ENCODE measurements at places on chromosomes 3 and 15.

DNA sequence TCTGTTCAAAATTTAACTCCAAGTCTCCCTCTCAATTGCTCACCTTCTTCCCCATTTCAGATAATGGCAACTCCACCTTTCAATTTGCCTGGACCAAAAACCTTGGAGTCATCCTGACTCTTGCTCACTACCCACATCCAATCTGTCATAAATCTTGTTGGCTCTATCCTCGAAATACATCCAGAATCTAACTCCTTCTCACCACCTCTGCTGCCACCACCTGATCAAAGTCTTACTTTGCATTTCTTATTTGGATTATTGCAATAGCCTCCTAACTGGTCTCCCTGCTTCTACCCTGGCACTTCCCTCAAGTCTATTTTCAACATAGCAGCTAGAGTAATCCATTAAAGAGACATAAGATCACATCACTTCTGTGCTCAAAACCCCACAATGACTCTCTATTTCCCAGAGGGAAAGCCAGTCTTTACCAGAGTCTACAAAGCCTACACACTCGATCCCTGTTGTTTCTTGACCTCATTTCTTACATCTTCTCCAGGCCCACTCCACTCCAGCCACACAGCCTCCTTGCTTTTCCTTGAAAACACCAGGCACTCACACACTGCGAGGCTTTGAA, 86.6 kb downstream of the GPR156 start:
- no peak for DNase-seq

GRCh38 chr3:149886957-149887356, 73.9 kb downstream of the RNF13 start:
- DNase-seq, result no peak

GRCh38 chr3:94734206-94734605, 671.3 kb downstream of the NSUN3 start:
- no peak for DNase-seq

- no peak for DNase-seq
Measured at GRCh38 chr3:188042466-188042865, 111.5 kb upstream of the LPP start.

DNA sequence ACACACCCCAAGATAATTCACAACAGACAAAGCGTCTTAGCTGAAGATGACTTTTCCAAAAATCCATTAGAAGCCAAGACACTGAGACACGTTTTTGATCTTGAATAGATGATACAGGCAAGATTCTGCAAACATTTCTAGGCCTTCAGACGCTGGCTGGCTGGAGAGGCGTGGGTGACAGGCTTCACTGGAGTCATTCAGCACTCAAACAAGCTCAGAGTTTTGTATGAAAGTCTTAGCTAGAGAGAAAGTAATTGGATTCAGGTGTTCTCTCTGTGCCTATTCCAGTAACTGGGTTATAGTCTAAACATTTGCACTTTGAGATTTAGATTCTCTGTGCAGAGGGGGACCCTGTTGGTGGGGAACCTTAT, 147.7 kb upstream of the BHLHE40 start:
- DNase-seq, result no peak

GRCh38 chr15:99006146-99006545, 1.4 kb downstream of the PGPEP1L start:
- no peak for DNase-seq

DNA sequence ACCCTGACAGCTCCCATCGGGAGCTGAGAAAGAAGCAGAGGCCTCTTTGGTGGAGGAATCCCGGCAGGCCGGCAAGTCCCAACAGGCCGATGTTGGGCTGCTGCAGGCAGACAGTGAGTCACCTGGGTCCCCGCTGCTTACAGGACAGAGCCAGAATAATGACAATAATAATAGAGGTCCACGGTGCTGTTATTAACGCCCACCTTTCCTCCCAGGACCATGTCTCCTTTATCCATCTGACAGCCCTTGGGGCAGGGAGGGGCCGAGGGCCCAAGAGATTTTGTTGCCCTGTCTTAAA, 29.3 kb upstream of the MAGEF1 start:
- DNase-seq, result no peak

DNA sequence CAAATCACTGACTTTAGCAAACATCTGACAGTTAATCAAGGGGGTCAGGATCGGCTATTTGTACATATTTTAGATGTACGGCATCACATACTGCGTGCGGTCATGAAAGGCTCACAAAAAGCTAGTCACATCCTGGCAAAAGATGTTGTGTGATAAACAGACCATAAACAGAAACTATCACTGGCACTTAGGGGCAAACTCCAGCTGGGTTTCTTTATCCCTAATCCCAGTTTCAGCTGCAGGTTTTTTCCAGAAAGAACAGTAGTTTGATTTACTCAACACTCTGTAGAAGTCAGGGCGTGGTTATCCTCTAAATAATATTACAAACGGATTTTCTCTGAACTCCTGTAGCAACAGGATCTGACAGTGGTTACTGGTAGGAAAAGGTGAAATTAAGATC, 112.4 kb upstream of the BHLHE40 start:
- DNase-seq, result no peak

- no peak for DNase-seq
Measured at GRCh38 chr15:79640206-79640605, 208.1 kb downstream of the MINAR1 start.

DNA sequence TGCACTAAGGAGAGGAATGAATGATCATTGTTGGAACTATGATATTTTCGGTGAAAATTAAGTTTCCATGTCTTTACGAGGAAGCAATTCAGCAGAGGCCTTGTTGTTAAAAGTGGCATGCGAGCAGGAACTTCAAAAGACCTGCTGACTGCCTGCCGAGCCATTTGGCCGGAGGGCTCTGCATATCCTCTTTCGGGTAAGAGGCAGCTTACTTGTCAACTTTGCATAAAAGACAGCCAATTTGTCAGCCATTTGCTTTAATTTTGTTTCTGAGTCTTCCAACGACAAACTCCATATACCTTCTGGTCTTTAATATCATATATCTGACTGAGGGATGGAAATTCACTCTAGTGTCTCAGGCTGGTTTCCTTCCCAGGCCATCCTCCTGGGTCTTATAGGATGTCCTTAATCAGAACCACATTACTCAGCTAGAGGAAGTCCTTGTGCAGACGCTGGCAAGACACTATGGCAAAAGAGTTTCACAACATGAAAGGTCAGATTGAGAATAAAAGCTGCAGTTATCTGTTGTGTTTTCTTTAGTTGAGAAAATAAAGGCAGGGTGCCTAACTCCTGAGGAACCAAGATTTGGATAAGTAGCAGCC, 128.7 kb upstream of the WNT5A start:
- no peak for DNase-seq

DNA sequence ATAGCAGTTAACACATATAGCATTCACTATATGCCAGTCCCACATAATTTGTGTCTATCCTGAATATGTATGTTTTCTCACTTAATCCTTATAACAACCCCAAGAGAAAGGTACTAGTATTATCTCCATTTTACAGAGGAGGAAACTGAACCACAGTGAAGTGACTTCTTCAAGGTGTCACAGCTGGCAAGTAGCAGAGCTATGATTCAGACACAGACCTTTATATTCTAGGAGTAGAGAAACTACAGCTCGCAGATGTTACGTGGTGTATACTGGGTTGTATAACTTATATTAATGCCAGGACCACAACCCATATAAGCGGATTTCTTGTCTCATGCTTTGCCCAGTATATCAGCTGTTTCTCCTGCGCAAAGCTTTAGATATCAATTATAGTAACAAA, 29.5 kb upstream of the ICE2 start:
- no peak for DNase-seq

DNA sequence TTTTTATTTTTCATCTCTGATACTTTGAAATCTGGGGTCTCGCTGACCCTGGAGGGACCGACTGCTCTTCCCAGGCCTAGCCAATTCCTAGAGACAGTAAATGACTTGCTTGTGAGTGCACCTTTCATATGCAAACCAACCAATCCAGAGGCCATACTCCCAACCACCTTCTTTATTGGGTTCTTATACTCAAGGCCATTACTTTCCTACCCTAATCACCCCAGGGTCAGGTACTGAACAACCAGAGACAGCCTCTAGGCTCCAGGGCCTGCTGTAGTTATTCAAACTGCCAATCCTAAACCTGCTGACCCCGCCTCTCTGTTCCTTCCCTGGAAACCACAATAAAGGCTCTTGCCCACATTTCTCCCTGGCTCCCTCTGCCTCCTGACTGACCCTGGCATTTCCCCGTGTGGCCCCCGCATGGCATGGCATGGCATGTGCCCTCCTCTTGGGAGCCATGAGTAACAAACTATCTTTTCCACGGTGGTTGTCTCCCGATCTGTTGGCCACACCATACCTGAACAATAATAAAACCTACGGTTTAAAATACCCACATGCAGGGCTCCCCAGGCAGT, 42.9 kb downstream of the ADCY5 start:
- no peak for DNase-seq

- DNase-seq, result no peak
Measured at GRCh38 chr3:126711121-126711760, 7.2 kb downstream of the CHCHD6 start.

DNA sequence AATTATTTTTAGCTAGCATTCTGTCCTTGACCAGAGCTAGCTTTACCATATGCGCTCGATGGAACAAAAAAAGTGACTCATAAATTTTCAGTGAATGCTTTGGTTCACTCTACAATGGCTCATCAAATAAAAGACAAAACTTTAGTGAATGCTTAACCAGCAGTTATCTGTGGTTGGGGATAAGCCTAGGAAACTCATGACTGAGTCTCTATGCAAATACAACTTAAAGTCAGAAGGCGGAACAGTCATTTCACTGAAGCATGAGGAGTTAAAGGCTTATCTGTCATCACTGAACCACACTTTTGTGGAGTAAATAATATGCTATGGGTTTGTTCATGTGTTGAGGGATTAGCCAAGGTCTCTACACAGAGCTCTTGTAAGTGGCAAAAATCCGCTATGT, 308.4 kb downstream of the SQOR start:
- no peak for DNase-seq

- no peak for DNase-seq
Measured at GRCh38 chr3:150887031-150887430, 18.2 kb downstream of the MINDY4B start.

DNA sequence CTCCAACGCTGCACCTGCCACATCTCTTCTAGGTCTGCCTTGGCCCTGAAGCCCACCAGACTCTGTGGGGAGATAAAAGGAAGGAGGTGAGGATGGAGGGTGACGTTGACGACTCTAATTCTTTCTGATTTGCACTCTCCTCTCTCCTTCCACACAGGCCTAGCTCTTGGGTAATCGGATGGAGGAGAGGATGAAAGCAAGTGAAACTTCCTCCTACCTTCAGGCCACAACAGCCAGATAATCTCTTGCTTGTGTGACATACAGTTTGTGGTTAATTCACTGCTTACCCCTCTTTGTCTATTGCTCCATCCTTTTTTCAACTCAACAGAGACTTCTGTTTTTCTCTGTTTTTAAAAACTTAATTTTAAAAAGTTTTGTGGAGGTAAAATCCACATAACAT, 208.1 kb downstream of the SV2B start:
- no peak for DNase-seq

- peak; percentile 65 for DNase-seq
Measured at GRCh38 chr15:68256675-68257450, 20.7 kb upstream of the FEM1B start.

- DNase-seq, result no peak
Measured at GRCh38 chr3:61073566-61074165, 177.6 kb downstream of the FHIT start.

- no peak for DNase-seq
Measured at GRCh38 chr3:15820911-15821310, 23.1 kb upstream of the ANKRD28 start.

DNA sequence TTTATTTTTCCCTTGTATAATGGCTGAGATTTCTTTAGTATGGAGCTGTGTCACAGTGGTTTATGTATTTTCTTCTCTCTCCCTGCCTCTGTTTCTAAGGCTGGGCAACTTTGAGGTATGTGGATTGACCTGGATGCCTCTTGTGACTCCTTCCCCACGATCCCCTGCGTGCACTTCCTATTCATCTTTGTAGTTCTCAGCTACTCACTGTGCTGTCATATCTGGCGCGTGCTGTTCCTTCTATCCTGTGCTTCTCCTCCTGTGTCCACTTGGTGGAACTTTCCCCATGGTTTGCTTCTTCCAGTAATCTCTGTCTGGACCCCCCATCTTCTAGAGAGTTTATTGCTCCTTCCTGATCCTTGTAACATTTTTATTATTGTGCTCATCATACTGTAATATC, 97.3 kb downstream of the AKAP13 start:
- no peak for DNase-seq

- DNase-seq, result no peak
Measured at GRCh38 chr3:20047341-20047779, 7.1 kb downstream of the KAT2B start.

GRCh38 chr3:42371776-42372175, 38.6 kb downstream of the LYZL4 start:
- DNase-seq, result no peak

DNA sequence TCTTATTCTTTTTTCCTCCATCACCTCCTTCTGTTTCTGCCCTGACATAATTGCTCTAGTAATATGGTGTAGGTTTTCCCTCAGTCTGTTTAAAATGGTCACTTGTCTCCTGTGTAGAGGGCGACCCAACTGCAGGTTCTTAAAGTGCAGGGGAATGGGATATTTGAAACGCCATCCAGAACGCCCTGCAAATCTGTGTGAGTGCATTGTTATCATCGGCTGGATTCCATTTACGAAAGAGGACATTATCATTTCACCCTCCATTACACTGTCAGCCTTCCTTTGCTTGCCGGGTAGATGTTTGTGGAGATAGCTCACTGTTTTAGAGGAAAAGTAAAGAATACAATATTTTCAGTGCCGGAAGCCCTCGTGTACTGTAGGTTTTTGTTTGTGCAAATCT, 354.0 kb downstream of the LRTM1 start:
- no peak for DNase-seq

GRCh38 chr3:70273492-70273891, 38.9 kb downstream of the MDFIC2 start:
- DNase-seq, result no peak

GRCh38 chr3:22284559-22284958, 533.5 kb upstream of the ZNF385D start:
- no peak for DNase-seq

- no peak for DNase-seq
Measured at GRCh38 chr3:133962849-133963248, 66.9 kb downstream of the SLCO2A1 start.

- DNase-seq, result no peak
Measured at GRCh38 chr3:49352281-49352680, 5.9 kb downstream of the GPX1 start.

GRCh38 chr3:115550285-115550761, 73.0 kb upstream of the GAP43 start:
- DNase-seq, result no peak

GRCh38 chr3:138939561-138940241, 7.2 kb downstream of the FOXL2 start:
- DNase-seq, result no peak

- DNase-seq, result no peak
Measured at GRCh38 chr3:66133853-66134445, 86.9 kb upstream of the SLC25A26 start.

- peak; percentile 98 for DNase-seq
Measured at GRCh38 chr3:69051756-69052471, at the start of gene TMF1. TSS of gene TMF1 (minus strand) at chr3:69052333. CDS start at chr3:69052086, 247 bp downstream.

DNA sequence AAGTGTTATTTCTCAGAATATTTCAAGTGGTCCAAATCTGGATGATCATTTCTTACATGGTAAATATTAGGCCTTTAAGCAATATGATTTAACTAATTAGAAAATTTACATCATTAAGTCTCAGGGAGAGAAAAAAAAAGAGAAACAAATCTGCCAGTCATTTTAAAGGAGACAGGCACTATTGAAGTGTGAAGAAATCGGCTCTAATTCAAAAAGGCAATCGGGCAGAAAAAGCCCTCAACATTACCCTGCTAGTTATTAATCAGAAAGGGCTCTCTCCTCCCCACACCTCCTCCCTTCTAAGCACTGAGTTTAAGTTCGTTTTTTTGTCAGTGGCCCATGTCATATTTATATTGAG, 215.9 kb downstream of the MEIS2 start:
- no peak for DNase-seq
